ENCODE measurements at places on chromosomes 7 and 10. TPM values are rescaled to one million over a fixed set of nuclear protein-coding genes. Genes with fewer than 3 reads are reported as not detected.

GCK gene
- 0.18 TPM for polyA plus RNA-seq

SKIDA1 gene
- 0.19 TPM for polyA plus RNA-seq

PIK3CG gene
- 0.09 TPM for polyA plus RNA-seq

BTBD16 gene
- 0.04 TPM for polyA plus RNA-seq

PAPOLB gene
- polyA plus RNA-seq, result 0.02 TPM

SPDYE9 gene
- not detected for polyA plus RNA-seq

PDE1C gene
- polyA plus RNA-seq, result 1.9 TPM

CPA5 gene
- polyA plus RNA-seq, result 0.01 TPM

LRRD1 gene
- polyA plus RNA-seq, result 0.01 TPM
